ENCODE measurements at places on chromosomes 3 and 15. TPM values are rescaled to one million over a fixed set of nuclear protein-coding genes. Genes with fewer than 3 reads are reported as not detected.

Gene IRAK2
- total RNA-seq, result 2.2 TPM

Gene TRAIP
- 5.3 TPM for total RNA-seq

Gene HTR3E
- total RNA-seq, result not detected

Gene CD200R1
- 0.09 TPM for total RNA-seq

Gene RHOV
- 0.14 TPM for total RNA-seq

Gene ATP13A5
- total RNA-seq, result not detected

Gene KNG1
- total RNA-seq, result not detected

Gene TEX9
- 3.5 TPM for total RNA-seq

Gene MB21D2
- 11.8 TPM for total RNA-seq

Gene PLA2G4B
- total RNA-seq, result 1.7 TPM

Gene UROC1
- not detected for total RNA-seq

Gene ROPN1
- not detected for total RNA-seq

Gene COLQ
- not detected for total RNA-seq

Gene SPSB4
- total RNA-seq, result 0.32 TPM

Gene STARD5
- 0.89 TPM for total RNA-seq

Gene DAPK2
- total RNA-seq, result 0.47 TPM

Gene UMPS
- 23.3 TPM for total RNA-seq

Gene ROBO2
- total RNA-seq, result 0.05 TPM

Gene GADL1
- not detected for total RNA-seq

Gene CASR
- not detected for total RNA-seq

Gene POLQ
- 4.0 TPM for total RNA-seq

Gene TUSC7
- not detected for total RNA-seq

Gene MST1R
- total RNA-seq, result 0.82 TPM

Gene ITIH1
- not detected for total RNA-seq

Gene TMC3
- total RNA-seq, result 0.02 TPM

Gene ECE2
- not detected for total RNA-seq

Gene FGF12
- total RNA-seq, result 1.5 TPM

Gene HHLA2
- total RNA-seq, result not detected

All from NCI-H460 (cell line).